ENCODE measurements at places on chromosomes 16 and 17.

DNA sequence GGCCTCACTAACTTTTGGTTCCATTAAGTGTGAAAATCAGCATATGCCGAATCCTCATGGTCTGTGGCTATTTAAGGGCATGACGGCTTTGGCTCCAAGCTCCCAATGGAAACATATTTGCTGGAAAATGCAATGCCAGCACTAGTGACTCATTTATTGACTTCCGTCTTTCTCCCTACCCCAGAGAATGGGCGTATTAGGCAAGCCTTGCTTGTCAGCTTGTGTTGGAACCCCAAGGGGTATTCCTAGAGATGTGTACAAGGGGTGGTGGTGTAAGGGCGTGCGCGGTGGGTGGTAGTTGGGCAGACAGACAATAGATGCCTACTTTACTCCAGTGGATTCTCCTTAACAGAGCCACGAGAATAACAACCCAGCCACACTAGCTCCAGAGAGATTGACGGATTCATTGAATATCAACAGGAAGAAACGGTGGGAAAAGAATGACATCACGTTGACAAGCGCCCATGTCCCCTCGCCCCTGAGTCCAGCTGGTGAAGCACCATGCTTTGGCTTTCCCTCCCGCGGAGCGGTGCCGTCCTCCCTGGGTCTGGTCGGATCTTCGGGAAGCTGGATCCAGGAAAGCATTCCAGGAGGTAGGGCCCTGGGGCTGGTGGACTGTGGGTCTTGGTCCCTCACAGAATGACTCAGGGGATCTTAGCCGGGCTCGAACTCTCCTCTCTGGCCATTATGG lies 10.3 kb downstream of the CD300LB start:
- DNase-seq: no peak

DNA sequence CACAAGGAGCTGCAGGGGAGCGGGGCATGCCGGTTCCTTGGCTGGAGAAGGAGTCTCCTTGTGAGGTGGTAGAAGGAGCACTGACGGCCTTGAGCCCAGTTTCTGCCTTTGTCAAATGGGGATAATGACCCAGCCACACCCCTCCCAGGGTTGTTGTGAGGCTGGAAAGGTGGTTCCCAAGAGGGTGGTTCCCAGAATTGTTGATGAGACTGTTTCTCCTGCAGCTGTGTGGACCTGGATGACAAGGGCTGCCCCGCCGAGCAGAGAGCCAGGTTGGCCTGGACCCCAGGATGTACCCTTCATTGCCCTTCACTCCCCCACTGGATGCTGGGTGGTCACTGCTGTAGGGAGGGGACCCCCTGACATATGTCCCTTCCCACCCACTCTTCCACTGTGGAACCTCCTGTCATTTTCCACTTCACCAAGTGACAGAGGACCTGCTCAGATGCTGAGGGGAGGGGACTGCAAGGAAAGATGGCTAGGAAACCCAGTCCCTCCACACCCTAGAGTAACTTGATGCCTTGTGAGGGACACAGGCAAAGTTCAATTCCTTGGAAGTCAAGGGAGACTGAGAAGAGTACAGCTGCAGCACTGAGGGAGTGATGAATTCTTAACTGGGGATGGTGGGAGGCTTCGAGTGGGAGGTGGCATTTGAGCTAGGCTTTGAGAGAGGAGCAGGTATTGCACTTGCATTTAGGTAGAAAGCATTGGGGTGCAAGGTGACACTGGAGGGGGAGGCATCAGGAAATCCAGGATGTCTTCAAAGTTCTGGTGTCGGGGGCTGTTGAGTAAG lies 10.6 kb downstream of the MIEN1 start:
- no peak for DNase-seq

- DNase-seq: no peak
Observed at GRCh38 chr16:64445245-64445644, 676.6 kb downstream of the CDH11 start.

DNA sequence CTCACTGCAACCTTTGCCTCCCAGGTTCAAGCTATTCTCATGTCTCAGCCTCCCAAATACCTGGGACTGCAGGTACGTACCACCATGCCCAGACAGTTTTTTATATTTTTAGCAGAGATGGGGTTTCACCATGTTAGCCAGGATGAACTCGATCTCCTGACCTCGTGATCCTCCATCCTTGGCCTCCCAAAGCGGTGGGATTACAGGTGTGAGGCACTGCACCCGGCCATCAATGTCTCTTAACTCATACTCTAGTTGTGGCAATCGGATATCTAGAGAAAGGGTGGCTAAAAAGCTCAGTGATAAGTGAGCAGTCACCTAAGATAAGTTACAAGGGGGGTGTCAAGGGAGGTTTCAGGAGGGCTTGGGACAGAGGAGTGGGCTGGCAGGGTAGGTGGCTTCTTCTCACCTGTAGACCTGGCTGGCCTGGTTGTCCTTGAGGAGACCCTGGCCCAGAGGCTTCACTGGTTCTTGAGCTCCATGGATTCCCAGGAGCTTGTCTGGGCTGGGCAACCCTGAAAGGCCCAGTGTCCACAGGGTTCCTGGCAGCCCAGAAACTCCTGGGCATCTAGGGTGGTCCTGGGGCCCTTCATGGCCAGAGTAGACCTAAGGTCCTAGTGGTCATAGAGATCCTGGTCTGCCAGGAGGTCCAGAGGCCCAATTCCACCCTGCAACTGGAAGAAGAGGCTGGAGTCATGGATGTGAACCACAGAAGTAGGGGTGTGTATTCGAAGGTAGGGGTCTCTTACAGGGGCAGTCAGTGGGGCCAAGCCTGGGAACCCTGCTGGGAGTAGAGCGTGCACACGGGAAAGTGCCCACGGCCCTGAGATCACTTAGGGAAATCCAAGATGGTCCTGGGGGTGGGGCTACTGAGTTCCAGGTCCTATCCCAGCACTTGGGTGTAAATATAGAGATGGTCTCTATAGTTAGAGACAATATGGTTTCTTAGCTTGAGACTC lies 12.7 kb upstream of the IGFBP4 start:
- DNase-seq: no peak

DNA sequence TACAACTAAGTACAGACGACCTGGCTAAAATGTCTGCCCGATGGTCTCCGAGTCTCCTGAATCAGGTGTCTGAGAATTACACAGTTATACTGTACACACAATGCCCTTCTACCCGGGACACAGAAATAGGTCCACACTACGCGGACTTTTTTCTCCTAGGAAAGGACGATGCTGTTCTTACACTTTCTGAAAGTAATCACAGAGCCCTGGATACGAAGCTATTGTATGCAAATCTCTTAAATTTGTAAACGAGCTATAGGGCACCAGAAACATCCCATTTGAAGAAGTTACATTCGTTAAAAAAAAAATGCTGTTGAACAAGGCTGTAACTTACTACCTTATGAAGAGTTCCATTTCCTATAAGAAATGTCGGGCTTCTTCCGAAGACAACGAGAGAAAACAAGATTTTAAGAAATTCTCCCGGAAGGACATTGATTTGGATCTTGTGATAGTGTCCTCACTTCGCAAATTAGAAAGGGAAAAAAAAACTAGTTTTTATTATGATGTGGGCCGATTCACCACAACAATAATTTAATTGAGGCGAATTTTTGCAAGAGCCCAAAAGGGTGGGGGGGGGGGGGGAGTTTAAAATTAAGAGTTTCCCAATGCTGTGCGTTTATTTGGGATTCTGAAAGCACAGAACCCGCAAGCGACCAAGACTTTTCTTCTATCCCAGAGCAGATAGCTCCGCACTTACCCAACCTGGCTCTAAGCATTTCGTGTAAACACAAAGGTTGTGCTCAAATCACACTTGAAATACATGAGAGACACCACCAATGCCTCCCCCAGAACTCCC lies 1.5 kb upstream of the SOX9 start:
- DNase-seq: no peak

DNA sequence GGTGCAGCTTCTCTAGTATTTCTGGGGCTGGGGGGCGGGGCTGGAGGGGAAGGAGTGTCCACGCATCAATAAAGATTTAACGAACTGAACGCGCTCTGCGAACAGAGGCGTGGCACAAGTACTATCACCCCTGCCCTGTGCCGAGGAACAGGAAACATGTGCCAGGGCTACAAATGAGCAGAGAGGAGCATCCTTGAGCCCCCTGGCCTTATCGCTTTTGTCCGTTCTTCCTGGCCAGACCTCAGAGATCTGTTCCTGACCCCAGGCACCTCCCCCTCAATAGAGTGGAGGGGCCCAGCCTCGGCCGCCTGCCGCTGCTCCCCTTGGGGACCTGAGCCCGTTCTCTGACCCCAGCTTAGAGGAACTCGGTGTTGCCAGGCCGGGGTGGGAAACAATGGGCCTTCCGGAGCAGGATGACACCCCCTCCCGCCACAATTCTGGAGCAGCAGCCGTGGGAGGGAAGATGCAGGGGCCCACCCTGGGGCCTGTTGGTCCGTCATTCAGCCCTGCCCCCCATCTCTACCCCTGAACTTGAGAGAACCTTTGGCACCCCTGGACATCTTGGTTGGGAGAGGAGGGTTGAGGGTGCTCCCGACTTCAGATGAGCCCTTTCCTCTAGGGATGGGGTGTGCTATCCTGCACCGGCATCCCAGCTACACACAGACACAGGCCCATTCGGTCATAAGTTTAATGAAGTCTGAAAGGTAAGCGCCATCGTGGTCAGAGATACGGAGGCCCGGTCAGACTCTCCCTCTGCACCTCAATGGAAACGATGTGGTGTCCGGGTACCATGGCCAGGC lies 1.1 kb downstream of the NAA38 start:
- DNase-seq: no peak

DNA sequence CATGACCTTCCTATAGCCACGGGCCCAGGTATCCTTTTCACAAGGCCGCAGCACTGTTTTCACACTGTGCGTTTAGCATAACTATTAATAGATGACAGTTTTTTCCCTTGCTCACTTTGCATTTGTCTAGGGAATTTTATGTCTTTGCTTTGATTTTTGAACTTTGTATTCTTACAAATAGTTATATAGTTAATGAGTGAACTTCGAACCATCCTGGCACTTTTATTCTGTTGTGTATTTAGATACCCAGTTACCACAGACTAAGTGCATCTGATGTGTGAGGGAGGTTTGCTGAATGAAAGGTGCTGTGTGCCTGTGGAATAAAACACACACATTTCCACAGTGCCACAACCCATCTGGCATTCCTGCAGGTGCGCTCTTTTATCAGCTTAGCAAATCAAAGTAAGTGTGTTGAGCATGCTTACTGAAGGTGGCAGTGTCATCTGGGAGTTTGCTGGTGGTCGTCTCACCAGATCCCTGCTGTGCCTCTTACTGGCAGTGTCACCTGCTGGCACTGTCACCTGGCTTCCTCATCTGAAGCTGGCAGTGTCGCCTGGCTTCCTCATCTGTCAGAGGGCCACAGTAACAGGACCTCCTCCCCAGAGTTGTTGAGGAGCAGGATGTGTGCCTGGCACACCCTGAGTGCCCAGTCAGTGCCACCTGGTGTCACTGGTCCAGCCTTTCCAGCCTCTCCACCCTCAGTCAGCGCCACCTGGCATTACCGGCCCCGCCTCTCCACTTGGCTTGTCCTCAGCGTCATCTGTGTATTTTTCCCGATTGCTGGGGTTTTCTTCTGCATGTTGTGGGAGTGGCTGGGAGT lies 37.6 kb downstream of the USP10 start:
- DNase-seq: no peak

GRCh38 chr16:66152181-66152580 lies 214.3 kb upstream of the CDH5 start:
- no peak for DNase-seq
